Bladder microvascular endothelial cell (primary cell): ENCODE measurements at places on chromosomes 4 and X. TPM values are rescaled to one million over a fixed set of nuclear protein-coding genes. Genes with fewer than 3 reads are reported as not detected.

The MANBA gene
- 8.1 and 17.4 TPM in 2 replicates for total RNA-seq

The RAB28 gene
- total RNA-seq = 8.3 and 13.5 TPM in 2 replicates

The JADE3 gene
- 6.8 and 13.5 TPM in 2 replicates for total RNA-seq

The NDP gene
- not detected in 2 replicates for total RNA-seq

The HSFX2 gene
- 0.16 TPM in 1 of 2 replicates, not detected in the other for total RNA-seq

The NALF2 gene
- total RNA-seq = 0.19 TPM in 1 of 2 replicates, not detected in the other
